ENCODE measurements at places on chromosomes 4 and X.

GRCh38 chrX:39828971-39829370, 268.8 kb downstream of the BCOR start:
- DNase-seq = no peak

- no peak for DNase-seq
Observed at GRCh38 chrX:27815209-27815608, 7.4 kb downstream of the MAGEB10 start.

GRCh38 chrX:136028383-136028984, 43.2 kb downstream of the SLC9A6 start:
- DNase-seq = peak; percentile 2

DNA sequence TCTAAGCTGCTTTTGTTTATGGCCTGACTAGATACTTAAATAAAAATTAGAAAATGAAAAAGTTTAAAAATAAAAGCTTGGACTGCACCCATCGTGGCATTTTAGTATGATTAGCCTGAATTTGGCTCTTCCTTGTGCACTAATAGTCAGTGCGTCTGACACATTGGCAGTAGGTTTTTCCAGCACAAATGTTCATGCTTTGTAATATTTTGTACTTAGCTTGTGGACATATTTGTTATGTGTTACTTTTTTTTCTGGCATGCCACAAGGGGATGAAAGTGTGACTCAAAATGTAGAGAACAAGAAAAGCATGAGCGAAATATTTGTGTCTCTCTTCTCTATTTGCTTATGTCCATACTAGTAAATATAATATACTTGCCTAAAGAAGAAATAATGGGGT, 359.3 kb downstream of the ADGRL3 start:
- DNase-seq = no peak

GRCh38 chr4:56937262-56937661, 29.6 kb downstream of the REST start:
- DNase-seq = no peak

DNA sequence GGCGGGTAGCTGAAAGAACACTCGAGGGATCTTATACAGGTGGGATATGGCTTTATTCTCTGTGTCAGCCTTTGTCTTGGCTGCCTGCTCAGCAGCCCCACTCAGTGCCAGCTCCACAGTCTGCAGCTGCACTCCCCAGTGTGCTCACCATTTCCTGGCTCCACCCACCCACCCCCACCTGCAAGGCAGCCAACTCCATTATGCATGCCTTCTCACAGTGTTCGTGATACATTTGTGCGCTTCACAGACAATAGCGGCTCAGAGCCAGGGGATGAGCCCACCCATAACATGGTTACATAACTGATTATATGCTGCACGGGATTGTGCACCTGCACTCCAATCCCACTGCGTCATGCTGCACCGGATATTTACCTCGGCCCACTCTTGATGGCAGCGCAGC, 8.8 kb upstream of the TMEM128 start:
- no peak for DNase-seq

DNA sequence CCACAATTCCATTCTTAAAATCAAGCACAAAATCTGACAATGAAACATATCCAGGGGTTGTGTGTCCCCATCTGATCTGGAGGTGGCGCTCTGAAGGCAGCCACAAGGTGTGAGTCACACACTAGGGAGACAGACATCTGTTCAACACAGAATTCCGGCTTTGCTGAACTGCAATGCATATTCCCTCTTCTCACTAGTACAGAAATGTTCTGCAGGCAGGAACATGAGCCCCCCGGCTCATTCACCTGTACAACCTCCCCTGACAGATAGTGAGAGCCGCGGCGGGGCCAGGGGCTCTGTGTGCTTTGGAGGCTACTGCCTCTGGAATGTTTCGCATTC, 41.9 kb downstream of the WDR1 start:
- DNase-seq = no peak

DNA sequence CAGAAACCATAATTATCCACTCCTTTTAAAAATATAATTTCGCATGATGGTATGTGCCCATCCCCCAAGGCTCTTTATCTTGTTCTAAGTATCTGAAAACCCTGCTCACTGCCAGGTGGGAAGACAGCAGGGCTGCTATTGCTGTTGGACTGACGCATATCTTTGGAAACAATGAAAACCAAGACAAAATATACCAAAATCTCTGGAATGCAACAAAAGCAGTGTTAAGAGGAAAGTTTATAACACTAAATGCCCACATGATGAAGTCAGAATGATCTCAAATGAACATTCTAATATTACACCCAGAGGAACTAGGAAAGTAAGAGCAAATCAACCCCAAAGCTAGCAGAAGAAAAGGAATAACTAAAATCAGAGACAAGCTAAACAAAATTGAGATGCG, 162.0 kb downstream of the FAM47B start:
- no peak for DNase-seq

DNA sequence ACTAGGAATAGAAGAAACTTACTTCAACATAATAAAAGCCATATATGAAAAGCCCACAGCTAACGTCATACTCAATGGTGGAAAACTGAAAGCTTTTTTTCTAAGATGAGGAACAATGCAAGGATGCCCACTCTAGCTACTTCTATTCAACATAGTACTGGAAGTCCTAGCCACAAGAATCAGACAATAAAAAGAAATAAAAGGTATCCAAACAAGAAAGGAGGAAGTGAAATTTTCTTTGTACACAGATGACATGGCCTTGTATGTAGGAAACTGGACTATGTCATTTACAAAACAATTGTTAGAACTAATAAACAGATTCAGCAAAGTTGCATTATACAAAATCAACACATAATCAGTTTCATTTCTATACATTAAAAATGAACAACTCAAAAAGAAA, 25.5 kb upstream of the NXT2 start:
- no peak for DNase-seq

- no peak for DNase-seq
Observed at GRCh38 chr4:100938698-100939097, 408.6 kb downstream of the PPP3CA start.

DNA sequence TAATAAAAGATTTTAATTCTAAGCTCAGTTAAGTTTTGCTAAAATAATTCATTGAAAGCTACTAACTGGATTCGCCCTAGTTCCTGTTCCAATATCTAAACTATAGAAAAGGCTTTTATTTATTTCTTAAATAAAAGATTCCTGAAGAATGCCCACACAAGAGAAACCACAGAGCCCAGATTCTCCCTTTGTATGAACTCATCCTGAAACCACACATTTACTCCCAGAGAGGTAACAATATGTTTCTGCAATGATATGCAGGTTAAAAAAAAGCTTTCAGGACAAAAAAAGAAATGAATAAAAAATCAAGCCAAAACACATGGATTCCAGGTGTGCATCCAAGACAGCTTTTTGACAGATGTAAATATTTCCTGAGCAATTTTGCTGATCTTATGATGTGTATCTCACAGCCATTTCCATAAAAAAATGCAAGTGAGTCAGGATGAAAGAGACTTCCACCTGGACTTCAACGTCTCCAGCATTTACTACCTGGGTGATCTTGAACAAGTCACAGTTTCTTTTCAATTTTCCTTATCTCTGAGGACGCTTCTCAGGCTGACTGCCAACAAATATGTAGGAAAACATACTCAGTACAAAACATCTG, 234.4 kb upstream of the FAT1 start:
- no peak for DNase-seq
